Mucosa of descending colon (tissue), 3 donors: ENCODE measurements at places on chromosomes 7 and 10. TPM values are rescaled to one million over a fixed set of nuclear protein-coding genes. Genes with fewer than 3 reads are reported as not detected.

TET1 gene
- total RNA-seq = 1.0 TPM

CDHR3 gene
- 12.1 TPM for total RNA-seq

CABCOCO1 gene
- total RNA-seq = 3.4 TPM

TWIST1 gene
- total RNA-seq = 0.36 TPM

SPDYE9 gene
- not detected for total RNA-seq

SSC4D gene
- not detected for total RNA-seq

AUTS2 gene
- total RNA-seq = 67.6 TPM

GRID2IP gene
- 1.0 TPM for total RNA-seq

OR2AE1 gene
- total RNA-seq = 0.47 TPM

ANKRD30A gene
- not detected for total RNA-seq

GBX1 gene
- not detected for total RNA-seq

BTBD16 gene
- 0.26 TPM for total RNA-seq

ASB10 gene
- total RNA-seq = not detected

PRSS37 gene
- total RNA-seq = not detected

PON1 gene
- total RNA-seq = not detected

NPFFR1 gene
- 0.06 TPM for total RNA-seq

TEX47 gene
- total RNA-seq = not detected

MYL10 gene
- total RNA-seq = not detected

MOGAT3 gene
- total RNA-seq = 27.9 TPM

PGAM1 gene
- total RNA-seq = 173 TPM

GRM3 gene
- not detected for total RNA-seq

DPP6 gene
- total RNA-seq = 33.8 TPM

CAPZA2 gene
- 303 TPM for total RNA-seq

GIMAP4 gene
- 10.5 TPM for total RNA-seq

C10orf143 gene
- 4.2 TPM for total RNA-seq

AGR3 gene
- total RNA-seq = 122 TPM

LRRC27 gene
- 11.1 TPM for total RNA-seq

GIMAP7 gene
- 11.5 TPM for total RNA-seq

FAM25G gene
- total RNA-seq = not detected

IGFBP3 gene
- 27.0 TPM for total RNA-seq

CHST15 gene
- 10.8 TPM for total RNA-seq

TUBB8 gene
- total RNA-seq = not detected

CREM gene
- total RNA-seq = 27.4 TPM

MMD2 gene
- not detected for total RNA-seq

LAMB4 gene
- total RNA-seq = not detected

AKR1C8 gene
- not detected for total RNA-seq

PNLIPRP2 gene
- total RNA-seq = 8.9 TPM

FBXL13 gene
- total RNA-seq = 0.78 TPM

TCAF2 gene
- 4.1 TPM for total RNA-seq

ACBD5 gene
- 28.3 TPM for total RNA-seq

ACADSB gene
- total RNA-seq = 38.2 TPM

OR9A2 gene
- total RNA-seq = not detected

REPIN1 gene
- 202 TPM for total RNA-seq

ALDH18A1 gene
- total RNA-seq = 230 TPM

PRKG1 gene
- 21.1 TPM for total RNA-seq

AGR2 gene
- total RNA-seq = 775 TPM

PRR15 gene
- 356 TPM for total RNA-seq

NXPH1 gene
- not detected for total RNA-seq

ELAPOR2 gene
- 8.0 TPM for total RNA-seq

CRHR2 gene
- total RNA-seq = not detected

TLL2 gene
- total RNA-seq = 0.65 TPM

TFEC gene
- total RNA-seq = 3.8 TPM
